Iris pigment epithelial cell (primary cell): ENCODE measurements at places on chromosomes 13 and 19.
A peak's percentile ranks its signal among the peaks of the same experiment; 100 is the strongest.

DNA sequence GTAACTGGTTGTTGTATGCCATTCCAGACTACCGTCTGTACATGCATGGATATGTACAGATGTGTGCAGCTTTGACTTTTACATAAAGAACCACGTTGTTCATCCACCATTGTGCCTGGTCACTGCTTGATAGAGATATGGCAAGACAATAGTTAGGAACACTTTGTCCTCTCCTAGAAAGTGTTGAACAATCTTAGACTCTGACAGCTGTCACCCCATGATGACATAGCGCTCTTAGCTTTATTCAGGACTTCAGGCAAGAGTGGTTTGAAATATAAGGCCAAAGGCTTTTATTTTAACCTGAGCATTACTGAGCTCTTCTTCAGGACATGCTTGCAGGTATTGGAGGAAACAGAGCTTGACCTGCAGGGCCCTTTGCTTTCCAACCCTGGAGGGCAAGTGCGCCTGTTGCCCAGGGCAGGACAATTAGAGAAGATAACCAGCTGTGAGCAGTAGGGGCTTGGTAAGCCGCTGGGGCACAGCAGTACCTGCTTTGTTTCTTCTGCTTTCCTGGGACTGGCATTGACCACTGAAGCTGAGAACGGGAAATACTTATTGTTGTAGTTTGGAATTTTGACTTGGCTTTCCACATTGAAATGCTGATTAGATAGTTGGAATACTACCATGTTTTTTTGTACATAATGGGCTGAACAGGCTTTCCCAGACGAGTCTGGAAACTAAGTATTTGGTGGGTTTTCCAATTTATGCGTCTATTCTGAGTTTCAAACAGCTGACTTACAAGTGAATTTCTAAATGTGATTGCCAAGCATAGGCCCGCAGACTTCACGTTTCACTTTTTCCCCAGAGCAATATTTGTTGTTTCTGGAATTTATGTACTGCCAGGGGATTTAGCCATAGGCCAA lies 51.1 kb downstream of the GARRE1 start:
- no peak for DNase-seq

GRCh38 chr13:51225029-51225428 lies 2.8 kb downstream of the FAM124A start:
- DNase-seq, result peak; percentile 24

DNA sequence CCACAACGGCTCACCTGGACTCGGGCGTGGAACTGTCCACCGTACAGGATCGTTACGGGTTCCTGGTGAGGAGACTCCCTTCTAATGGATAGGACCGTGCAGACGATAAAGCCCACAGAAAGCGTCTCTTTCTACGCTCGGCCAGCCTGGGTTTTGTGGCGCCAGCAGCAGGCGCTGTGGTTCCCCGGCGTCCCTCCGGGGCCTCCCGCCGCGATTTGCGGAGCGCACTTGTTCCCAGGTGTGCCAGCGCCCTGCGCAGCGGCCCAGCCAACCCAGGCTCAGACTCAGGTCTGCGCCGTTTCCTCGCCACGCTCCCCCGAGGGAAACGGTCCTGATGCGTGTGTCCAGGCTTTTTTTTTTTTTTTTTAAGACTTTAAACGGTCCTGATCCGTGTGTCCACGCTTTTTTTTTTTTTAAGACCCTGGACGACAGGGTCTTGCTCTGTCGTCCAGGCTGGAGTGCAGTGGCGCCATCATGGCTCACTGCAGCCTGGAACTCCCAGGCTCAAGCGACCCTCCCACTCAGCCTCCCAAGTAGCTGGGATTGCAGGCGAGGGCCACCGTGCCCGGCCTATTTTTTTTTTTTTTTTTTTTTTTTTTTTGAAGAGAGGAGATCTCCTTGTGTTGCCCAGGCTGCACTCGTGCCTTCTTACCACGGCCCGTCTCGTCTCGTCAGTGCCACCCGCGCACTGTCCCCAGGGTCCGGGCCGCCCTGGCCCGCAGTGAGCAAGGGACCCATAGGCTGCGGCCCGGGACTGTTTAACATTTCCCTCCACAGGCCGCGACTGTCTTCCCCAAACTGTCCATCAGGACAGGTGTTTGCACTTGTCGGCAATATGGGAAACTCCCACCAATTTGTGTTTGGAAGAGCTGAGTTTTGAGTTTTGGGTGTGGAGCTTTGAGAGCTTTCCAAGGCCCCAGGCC lies 23.8 kb downstream of the GJA3 start:
- DNase-seq, result peak; percentile 18

GRCh38 chr13:108924541-108924940 lies 295.1 kb downstream of the MYO16 start:
- no peak for DNase-seq

- DNase-seq, result no peak
These were observed 7.5 kb upstream of the ZBTB32 start for GRCh38 chr19:35696835-35697234.

GRCh38 chr19:13401388-13401787 lies 104.9 kb downstream of the CACNA1A start:
- peak; percentile 74 for DNase-seq

GRCh38 chr13:75226092-75226491 lies 255.9 kb downstream of the TBC1D4 start:
- DNase-seq, result no peak

DNA sequence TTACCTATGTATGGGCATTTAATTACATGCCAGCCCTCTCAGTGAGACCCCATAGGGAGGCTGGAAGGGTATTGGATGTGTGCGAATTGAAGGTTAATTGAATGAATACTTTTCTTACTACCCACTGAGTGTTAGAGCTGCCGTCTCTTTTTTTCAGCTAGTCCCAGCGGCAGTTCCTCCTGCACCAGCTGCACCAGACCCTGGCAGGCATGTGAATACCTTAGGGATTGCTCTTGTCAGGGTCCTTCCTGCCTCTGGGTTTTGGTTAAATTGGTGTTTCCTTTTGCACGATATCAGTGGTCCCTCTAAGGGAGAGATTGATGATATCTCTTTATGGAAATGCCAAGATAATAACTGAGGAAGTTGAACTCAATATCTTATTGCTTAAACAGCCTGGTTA lies 9.8 kb upstream of the CXCL17 start:
- DNase-seq, result no peak

- DNase-seq, result no peak
These were observed 78.4 kb downstream of the MIPEP start for GRCh38 chr13:23810685-23811240.

GRCh38 chr13:101785858-101786257 lies 333.4 kb downstream of the ITGBL1 start:
- peak; percentile 51 for DNase-seq

DNA sequence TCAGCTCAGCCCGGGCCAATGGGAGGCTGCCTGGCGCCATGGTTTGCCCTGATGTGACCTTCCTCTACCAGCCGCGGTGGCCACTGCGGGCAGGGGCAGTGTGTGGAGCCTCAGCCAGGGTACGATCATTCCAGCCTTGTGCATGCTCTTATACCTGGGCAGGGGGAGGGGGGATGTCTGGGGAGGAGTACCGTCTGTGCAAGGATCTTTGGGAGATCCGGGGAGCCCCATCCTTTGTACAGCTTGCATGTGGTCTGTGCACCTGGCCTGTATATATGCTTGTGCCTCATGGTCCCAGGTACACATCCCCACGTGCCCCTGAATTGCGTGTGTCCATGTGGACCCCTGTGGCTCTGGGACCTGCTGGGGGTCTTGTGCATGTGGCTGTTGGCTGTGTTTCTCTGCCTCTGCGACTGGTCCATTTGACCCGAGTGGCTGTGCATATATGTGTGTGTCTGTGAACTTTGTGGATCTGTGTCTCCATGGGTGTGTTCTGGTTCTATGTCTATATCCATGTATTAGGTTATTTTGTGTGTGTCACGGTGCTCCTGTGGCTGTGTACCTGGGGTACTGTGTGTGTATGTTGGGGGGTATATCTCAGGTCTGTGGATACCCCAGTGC lies 12.8 kb upstream of the NANOS3 start:
- DNase-seq, result no peak

- DNase-seq, result peak; percentile 40
These were observed 680.8 kb downstream of the LIG4 start for GRCh38 chr13:107534548-107534947.

DNA sequence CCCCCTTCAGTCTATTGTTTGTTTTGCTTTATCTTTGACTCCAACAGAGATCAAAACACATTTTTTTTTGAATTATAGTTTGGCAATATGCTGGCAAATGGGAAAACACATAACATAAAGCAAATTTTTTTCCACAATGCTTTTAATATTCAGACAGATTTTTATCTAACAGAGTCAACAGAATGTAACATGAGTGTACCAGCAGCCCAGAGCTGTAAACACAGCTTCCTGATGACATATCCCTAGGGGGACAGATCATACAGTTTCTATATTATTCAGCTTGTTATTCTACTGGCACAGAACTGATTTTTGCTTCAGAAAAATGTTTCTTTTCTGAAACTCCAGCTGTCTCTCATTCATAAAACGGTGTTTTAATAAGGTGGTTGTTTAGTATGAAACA lies 168.8 kb downstream of the OLFM4 start:
- no peak for DNase-seq

GRCh38 chr19:1252221-1252820 lies 3.9 kb downstream of the MIDN start:
- peak; percentile 87 for DNase-seq

DNA sequence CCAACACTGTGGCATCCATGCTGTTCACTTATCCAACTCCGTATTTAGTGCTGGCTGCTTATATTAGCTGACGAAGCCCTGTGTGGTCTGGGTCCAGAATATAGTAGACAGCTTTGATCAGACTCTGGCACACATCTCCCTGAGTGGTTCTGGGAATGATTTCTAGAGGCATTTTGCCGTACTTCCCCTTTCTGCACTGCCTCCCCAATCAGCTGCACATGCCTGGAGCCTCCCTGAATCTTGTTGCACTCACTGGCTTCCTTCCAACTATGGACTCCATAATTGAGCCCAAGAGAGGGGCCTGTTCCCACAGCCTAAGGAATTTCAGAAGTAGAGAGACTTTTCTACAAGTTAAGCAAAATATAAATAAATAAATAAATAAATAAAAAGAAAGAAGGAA lies 30.4 kb upstream of the PCDH8 start:
- DNase-seq, result no peak

GRCh38 chr13:105266615-105267014 lies 1268.8 kb downstream of the EFNB2 start:
- no peak for DNase-seq

- no peak for DNase-seq
These were observed 211.7 kb downstream of the DCT start for GRCh38 chr13:94267581-94268366.

- no peak for DNase-seq
These were observed 2.1 kb downstream of the KCNA7 start for GRCh38 chr19:49070416-49070815.

- DNase-seq, result no peak
These were observed 352.0 kb upstream of the DACH1 start for GRCh38 chr13:72218966-72219365.

GRCh38 chr19:7519361-7520130 lies 2.9 kb upstream of the MCOLN1 start:
- no peak for DNase-seq

- DNase-seq, result no peak
These were observed 77.3 kb downstream of the MZT1 start for GRCh38 chr13:72650051-72650700.

DNA sequence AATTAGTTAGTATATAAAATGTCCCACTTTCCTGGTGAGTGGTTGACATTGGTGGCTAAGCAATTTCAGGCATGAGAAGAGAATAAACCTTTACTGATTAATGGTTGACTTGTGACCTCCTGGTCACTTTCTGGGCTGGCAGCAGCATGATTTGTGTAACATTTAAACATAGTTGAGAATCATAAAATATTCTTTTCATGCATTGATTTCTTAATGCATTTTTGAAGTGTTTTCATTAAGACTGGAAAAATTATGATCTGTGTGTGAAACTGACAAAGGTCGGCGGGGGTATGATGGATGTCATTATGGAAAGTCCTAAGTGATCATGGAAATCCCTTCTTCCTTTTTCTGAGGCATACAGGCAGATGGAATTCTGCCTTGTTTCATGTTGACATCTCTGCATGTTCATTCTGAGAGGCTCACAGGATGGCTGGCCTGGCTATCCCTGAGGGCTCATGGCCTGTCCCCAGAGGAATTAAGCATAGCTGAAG lies 98.7 kb upstream of the RNF113B start:
- DNase-seq, result no peak

GRCh38 chr13:41520660-41521630 lies 63.6 kb downstream of the RGCC start:
- no peak for DNase-seq

DNA sequence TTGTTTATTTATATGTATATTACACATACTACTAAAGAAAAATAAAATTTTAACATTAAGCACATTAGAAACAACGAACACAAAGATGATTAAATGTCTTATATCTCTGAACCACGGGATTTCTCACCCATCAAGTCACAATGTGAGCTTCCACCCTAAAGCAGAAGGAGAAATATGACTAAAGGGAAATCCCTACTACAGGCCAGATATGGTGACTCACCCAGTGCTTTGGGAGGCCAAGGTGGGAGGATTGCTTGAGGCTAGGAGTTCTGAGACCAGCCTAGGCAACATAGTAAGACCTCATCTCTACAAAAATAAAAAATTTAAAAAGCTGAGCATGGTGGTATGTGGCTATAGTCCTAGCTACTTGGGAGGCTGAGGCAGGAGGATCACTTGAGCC lies 24.6 kb downstream of the DCT start:
- DNase-seq, result peak; percentile 14

DNA sequence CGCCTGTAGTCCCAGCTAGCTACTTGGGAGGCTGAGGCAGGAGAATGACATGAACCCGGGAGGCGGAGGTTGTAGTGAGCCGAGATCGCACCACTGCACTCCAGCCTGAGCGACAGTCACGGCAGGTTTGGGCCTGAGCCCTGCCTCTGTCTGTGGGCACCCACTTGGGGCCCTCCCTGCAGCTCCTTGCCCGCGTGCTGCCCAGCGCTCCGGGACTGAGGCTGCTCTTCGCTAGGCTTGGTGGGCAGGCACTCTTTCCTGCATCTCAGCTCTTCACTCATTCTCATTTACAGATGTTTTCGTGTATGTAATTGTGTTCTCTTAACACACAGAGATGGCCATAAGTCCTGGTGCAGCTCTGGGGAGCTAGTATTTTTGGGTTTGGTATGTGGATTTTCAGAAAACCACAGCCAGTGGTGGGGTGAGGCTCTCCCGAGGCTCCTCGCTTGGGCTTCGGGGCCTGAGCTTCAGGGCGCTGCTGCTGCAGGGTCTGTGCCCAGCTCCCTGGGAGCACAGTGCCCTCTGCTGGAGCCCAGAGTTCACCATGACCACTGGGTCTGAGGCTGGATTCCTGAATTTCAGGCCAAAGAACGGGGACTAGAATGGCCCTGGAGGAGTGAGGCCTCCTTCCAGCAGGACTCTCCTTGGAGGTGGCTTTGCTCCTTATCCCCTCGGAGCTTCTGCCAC lies 15.2 kb downstream of the UPF1 start:
- DNase-seq, result peak; percentile 74

GRCh38 chr19:44972802-44973201 lies 17.6 kb downstream of the CLPTM1 start:
- no peak for DNase-seq

DNA sequence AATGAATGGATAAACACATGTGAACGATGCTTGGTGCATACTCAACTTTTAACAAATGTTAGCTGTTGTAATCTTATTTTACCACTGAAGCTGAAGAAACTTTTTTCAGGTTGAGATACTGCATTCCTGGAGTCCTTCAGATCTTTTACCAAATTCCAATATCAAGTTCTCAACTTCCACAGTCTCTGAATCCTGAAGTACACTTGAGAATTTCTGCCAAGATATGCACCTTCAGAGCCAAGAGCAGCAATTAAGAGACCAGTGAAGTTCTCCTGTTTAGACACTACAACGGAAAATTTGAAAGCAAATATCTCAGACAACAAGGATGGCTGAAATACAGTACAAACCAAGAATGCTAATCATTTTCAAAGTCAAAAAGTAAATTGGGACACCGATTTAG lies 84.6 kb upstream of the MTIF3 start:
- no peak for DNase-seq

GRCh38 chr13:100552755-100553154 lies 35.8 kb downstream of the GGACT start:
- no peak for DNase-seq
